ENCODE measurements at places on chromosomes 12 and 14.
A peak's percentile ranks its signal among the peaks of the same experiment; 100 is the strongest.

DNA sequence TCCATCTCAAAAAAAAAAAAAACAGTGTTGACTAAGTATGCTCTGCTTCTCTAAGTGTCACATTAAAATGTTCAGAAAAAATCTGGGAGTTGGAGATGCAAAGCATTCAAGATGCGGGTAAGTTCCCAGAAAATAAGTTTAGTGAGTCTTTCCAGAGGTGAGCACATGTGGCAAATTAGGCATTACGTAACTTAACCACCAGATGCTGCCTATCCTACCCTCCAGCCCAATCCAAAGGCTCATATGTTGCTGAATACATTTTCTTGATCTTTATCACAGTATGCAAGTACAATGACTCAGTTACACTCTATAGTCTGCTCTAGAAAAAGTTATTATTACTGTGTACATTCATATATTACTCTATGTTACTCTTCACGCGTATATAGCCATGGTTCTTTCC lies 3.6 kb downstream of the SLC2A14 start:
- no peak for DNase-seq

- no peak for DNase-seq
Observed at GRCh38 chr12:14957551-14958168, 3.7 kb downstream of the ARHGDIB start.

GRCh38 chr14:70897464-70897863 lies 9.8 kb upstream of the PCNX1 start:
- DNase-seq = peak; percentile 47

DNA sequence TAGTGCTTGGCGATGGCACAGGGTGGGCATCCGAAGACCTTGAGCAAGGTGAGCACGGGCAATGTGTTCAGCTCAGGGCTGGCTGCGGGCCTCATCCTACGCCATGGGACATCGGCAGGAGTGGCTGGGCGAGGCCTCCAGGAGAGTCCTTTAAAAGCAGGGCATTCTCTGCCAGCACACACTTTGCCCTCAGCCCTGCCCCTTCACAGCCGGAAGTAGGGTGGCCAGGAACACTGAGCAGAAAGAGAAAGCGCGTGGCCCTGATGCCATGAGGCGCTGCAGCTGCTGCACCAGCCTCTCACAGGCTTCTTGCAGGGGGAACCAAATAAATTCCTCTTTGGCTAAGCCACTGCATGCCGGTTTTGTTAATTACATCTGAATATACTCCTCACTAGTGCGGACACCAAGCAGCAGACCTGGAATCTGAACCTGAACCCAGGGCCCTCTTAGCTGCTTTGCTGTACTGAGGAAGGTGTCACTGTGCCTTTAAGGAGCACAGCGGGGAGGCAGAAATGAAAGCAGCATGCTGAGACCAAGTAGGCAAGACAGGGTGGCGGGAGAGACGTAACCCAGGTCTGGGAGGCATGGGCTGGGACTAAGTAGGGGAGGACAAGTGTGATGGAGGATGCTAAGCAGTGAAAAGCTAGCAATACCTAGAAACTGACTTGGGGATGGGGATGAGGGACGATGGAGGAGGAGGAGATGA lies 155.2 kb downstream of the TTC7B start:
- DNase-seq = no peak

- DNase-seq = no peak
Observed at GRCh38 chr12:103769240-103769945, 71.6 kb downstream of the NT5DC3 start.

Measured in mesenchymal stem cell (in vitro differentiated cells and primary cell).